Kidney (tissue), 22 donors: ENCODE measurements at places on chromosomes 11 and 22.

DNA sequence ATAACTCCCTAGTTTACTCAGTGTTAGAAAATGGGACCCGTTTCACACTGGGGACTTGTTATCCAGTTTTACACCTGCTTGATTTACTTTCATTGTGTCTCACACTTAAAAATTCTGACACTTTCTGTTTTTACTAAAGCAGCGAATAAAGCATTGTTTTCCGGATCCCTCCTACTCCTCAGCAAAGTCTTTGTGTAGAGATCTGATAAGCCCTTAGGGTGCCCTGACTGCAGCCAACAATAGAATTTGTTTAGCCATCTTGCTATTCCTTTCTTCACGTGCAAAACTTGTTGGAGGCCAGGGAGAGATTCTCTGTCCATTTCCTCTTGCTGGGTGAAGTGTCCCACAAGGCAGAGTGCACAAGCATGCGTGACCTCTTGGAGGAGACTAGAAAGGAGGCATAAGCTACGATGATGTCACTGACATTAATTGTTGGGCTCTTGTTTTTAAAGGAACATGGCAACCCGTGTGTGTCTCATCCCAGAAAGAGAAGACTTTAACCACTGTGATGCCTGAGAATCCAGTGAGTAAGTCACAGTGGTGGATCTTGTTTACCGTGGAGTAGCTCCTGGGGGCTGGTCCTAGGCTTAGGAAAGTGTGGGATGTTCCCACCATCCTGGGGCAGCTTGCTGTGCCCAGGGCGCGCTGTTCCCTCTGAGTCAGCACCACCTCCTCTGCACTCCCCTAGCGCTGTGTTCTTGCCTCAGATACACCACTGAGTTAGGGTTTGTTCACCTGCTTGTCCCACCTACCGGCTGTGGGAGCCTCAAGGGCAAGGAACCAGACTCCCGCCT lies 27.7 kb downstream of the MICAL2 start:
- DNase-seq = no peak

DNA sequence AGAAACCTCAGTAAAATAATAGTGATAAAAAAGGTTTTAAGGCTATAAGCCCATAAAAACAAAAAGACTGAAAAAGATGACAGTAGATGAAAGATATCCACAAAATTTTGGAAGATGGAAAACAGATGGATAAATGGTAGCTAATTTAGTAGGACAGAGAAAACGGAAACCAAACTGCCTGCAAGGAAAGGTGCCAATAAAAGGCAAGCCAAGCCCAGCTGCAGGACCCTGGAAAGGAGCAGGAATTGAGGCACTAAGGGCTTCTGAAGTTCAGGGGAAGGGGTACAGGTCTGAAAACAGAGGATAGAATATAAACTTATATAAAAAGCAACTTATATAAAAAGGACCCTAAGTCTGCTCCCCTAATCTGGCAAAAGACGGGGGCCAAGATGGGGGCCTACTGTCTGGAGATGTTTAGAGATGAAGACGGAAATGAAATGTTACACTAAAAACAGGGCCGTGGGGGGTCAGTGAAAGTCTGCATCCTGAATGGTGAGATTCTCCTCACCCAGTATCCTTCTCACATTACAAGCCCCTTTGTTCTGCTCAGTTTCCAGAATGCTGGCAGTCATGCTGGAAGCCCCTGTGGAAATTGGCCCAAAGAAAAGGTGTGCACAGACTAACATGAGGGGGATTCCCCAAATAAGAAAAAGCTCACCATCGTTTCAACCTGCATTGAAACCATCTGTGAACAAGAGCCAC lies 269.3 kb upstream of the PITPNB start:
- DNase-seq = peak; percentile 37

GRCh38 chr11:106858200-106858599 lies 160.1 kb downstream of the GUCY1A2 start:
- no peak for DNase-seq

GRCh38 chr11:35122308-35122707 lies 16.7 kb upstream of the CD44 start:
- DNase-seq = no peak

- DNase-seq = no peak
These were observed 333.5 kb upstream of the PITPNB start for GRCh38 chr22:28252539-28252938.

DNA sequence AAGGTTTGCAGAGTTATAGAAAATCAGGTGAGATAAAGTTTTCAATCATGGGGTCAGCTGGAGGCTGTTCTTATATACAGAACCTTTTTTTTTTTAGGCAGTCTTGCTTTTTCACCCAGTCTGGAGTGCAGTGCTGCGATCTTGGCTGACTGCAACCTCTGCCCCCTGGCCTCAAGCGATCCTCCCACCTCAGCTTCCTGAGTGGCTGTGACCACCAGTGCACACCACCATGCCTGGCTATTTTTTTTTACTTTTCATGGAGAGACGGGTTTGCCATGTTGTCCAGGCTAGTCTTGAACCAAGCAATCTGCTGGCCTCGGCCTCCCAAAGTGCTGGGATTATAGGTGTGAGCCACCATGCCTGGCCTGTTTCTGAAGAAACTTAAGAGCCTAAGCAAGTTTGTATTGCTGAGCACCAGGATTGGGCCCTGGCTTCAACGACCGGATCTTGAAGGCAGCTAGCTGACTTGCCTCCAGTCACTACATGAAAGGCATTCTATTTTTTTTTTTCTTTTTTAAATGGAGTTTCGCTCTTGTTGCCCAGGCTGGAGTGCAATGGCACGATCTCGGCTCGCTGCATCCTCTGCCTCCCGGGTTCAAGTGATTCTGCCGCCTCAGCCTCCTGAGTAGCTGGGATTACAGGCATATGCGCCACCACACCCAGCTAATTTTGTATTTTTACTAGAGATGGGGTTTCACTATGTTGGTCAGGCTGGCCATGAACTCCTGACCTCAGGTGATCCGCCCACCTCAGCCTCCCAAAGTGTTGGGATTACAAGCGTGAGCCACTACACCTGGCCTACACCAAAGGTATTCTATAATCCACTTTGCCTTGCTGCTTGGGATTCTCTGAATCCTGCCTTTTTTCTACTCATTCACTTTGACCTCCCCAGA lies 7.6 kb downstream of the XBP1 start:
- no peak for DNase-seq

DNA sequence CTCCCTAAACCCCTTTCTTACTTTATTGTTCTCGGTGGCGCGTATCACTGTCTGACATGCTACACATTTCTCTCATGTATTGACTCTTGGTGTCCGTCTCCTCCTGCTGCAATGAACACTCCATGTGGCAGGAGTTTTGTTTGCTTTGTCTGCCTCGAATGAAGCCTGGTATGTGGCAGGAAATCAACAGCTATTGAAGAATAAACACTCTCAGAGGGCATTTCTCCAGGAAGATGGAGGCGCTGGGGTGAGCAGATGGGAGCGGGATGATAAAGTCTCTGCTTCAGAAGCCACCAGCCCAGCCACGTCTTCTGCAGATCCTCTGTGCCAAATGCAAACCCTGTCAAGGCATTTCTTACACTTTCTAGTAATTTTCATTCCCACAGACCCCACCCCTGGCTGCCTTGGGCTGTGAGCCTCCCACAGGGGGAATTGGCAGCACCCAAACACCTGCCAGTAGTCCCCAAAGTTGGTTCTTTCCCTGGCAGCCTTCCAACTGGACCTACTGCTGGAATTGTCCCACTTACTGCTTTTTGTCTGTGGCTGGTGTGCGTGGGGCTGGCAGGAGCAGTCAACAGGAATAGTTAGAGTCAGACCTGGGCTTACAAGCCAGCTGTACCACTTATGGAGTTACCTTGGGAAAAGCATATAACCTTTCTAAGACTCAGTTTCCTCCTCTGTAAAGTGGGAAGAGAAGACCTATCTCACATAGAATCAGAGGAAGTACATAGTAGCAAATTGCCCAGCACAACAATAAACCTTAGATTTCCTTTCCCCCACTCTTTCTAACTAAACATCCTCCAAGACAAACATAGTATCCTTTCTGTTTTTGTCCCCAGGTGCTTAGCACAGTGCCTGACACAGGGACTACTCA lies 13.3 kb upstream of the IL10RA start:
- no peak for DNase-seq

- no peak for DNase-seq
These were observed 44.3 kb downstream of the SCGB1A1 start for GRCh38 chr11:62463121-62463542.

DNA sequence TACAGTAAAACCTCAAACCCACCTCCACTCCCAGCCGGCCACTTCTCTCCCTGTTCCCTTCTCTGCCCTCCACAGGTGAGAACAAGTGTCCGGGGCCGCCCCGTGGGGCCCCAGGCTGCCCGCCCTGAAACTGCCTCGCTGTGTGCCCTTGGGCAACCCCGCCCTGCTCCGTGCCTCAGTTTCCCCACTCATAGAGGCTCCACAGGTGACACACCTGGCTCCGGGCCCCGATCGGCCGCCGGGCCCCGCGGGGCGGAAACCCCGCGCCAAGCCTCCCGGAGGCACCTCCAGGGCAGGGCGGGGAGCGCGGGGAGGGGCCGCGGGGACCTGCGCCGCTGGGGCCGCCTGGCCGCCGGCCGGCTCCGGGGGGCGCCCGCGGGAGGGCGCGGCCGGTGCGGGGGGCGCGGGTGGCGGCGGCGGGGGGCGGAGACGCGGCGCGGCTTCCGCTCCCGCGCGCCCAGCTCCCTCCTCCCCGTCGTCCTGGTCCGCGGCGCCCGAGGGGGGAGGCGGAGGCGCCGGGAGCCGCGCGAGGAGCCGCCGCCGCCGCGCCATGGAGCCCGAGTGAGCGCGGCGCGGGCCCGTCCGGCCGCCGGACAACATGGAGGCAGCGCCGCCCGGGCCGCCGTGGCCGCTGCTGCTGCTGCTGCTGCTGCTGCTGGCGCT lies at the start of gene LRP5:
Gene LRP5, plus strand, starts transcription at position 475 of the 663 bp plus-strand sequence. Its CDS starts 124 bp downstream, at position 599.
- peak; percentile 47 for DNase-seq

GRCh38 chr11:107478922-107479321 lies 21.3 kb upstream of the CWF19L2 start:
- DNase-seq = no peak

- DNase-seq = peak; percentile 51
These were observed 55.5 kb downstream of the FAM76B start for GRCh38 chr11:95734009-95734572.

- peak; percentile 79 for DNase-seq
These were observed 158.5 kb downstream of the ADAMTS15 start for GRCh38 chr11:130606781-130607511.

DNA sequence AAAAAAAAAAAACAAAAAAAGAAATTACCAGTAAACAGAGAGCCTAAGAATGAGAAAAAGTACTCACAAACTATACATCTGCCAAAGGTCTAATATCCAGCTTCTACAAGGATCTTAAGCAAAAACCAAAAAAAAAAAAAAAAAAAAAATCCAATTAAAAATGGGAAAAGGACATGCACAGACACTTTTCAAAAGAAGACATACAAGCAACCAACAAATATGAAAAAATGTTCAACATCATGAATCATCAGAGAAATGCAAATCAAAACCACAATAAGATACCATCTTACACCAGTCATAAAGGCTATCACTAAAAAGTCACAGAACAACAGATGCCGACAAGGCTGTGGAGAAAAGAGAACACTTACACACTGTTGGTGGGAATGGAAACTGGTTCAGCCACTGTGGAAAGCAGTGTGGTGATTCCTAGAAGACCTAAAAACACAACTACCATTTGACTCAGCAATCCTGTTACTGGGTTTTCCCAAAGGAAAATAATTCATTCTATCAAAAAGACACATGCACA lies 18.3 kb downstream of the MS4A6A start:
- DNase-seq = no peak

DNA sequence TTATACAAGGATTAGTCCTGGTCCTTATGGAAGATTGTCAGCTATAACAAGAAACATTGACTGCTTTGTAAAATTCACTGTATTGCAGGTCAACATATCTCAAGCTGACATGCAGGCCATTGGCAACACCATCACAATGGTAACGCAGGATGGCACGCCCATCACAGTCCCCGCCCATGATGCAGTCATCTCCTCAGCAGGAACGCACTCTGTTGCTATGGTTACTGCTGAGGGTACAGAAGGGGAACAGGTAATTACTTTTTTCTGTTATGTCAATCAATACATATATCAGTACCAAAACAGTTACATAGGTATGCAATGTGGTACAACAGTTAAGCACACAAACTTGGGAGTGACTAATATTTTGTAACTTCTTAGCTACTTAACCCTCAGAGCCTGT lies 55.3 kb downstream of the ZNF143 start:
- no peak for DNase-seq

- peak; percentile 64 for DNase-seq
These were observed 116.8 kb upstream of the NNMT start for GRCh38 chr11:114179234-114179941.

DNA sequence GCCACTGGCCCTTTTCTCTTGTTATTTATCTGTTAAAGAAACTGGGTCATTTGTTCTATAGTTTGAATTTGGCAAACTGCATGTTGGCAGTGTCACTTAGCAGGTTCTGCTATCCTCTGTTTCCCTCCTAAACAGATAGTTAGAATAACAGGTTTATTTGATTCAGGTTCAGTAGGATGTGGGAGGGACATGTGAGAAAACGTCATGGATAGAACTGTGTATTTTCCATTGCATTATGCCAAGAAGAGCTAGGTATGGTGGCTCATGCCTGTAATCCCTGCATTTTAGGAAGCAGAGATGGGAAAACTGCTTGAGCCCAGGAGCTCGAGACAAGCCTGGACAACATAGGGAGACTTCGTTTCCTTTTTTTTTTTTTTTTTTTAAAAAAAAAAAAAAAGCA lies 24.3 kb downstream of the PATL1 start:
- DNase-seq = no peak

DNA sequence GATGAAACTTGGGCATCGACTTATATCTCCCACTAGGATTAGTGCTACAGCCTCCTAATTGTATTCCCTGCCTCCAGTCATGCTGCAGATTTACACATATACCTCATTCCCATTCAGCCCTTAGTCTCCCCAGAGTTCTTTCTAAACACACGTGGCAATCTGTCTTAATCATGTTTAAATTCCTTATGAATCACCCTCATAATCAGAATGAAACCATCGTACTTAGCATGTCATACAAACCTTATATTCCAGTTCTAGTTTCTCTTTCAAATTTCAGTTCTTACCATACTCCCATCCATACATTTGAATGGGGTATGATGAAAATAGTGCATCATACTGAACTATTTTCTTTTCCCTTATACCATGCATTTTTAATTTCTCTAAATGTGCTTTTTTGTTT lies 6.0 kb upstream of the OR10A2 start:
- no peak for DNase-seq

GRCh38 chr11:130782361-130783222 lies 133.7 kb downstream of the SNX19 start:
- DNase-seq = peak; percentile 61

DNA sequence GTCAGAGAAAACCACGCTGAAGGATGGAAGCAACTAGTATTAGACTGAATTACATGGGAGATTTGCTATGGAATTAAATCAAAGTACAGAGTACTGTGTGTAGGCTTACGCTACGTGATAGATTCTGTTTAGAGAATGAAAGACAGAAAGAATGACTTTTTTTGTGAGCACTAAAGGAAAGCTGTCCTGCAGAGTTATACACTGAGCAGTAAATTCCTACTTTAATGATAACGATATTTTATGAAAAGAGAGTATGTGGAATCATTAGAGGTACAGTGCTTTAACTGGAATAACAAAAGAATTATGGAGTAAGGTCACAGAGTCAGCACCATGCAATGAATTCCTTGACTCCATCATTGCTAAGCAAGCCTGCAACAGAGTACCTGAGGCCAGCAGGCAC lies 295.3 kb upstream of the SYN3 start:
- no peak for DNase-seq
